ENCODE measurements at places on chromosomes 7 and 10.
A peak's percentile ranks its signal among the peaks of the same experiment; 100 is the strongest.

- DNase-seq, result no peak
Observed at GRCh38 chr7:14228341-14228740, 238.9 kb upstream of the ETV1 start.

DNA sequence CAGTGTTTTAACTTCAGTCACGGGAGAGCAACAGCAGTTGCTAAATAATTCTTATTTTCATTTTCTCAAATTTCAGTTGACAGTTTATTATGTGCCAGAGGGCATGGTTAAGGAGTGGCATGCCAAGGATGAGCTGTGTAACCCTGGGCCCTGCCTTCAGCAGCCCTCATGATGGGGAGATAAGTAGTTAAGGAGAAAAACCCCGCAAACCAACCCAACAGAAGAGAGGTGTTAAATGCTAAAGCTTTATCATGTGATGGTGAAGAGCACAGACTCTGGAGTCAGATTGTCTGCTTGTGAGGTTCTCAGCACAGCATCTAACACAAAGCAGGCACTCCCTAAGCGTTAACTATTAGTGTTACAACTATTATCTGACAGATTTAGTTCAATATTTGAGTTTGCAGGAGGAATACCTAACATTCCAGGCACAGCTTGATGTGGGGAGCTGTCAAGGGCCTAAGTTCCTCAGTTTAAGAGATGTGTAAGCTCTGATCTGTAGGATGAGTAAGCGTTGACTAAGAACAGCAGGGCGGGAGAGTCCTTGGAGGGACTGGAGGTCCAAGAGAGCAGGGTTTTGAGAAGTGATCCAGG lies 29.6 kb downstream of the STAM start:
- no peak for DNase-seq

GRCh38 chr7:35613150-35613549 lies 81.8 kb downstream of the HERPUD2 start:
- DNase-seq, result no peak

DNA sequence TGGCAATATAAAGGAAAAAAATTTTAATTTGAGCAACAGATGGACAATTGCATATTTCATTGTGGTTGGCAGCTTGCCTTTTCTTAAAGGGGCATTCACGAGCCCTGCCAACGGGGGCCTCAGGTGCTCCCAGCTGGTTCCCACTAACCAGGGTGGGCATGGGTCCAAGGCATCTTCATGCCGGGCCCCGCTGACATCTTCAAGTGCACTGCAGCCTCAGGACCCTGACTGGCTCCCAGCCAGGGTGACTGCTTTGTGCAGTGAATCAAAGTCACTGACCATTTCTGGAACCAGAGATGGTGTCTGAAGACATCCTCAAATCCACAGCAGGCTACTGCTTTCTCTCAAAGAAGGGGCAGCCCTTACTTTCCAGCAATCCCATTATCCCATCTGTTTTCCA lies 275.2 kb upstream of the MGMT start:
- DNase-seq, result no peak

DNA sequence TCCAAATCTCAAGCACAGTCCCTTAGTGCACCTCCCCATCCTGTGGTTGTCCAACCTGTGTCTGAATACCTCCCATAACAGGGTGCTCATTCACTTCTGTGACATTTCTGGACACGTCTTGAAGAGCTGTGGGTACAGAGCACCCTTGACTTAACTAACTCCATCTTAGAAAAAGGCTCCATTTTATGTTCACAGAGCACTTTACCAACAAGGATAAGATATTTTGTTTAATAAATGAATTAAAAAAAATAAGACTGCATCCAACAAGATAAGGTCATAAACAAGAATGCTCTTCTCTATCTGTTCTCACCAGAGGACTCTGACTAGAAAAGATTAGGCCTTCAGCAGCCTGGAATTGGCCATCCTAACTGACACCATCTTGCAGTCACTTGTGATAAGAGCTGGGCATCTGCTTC lies 335.2 kb upstream of the ZNF32 start:
- DNase-seq, result no peak

- no peak for DNase-seq
Observed at GRCh38 chr7:128099204-128099671, 68.0 kb upstream of the LRRC4 start.

- DNase-seq, result no peak
Observed at GRCh38 chr7:159023206-159023605, 121.5 kb downstream of the VIPR2 start.

DNA sequence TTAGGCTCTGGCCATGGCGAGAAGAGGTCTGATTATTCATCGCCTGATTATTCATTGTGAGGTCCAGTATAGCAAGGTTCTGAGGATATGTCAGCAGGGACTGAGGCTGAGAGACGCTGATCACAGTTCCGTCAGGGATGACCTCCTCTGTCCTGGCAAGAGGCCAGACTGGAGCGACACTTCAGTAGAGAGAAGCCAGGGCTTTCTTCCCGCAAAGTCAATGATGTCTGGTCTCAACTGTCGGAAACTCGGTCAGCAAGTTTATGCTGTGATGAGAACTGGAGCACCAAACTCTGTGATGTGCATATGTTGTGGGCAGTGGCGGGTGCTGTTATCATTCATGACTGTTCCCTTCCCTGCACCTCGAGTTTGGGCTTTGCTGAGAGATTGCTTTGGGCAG lies 29.0 kb upstream of the GNA12 start:
- DNase-seq, result no peak

DNA sequence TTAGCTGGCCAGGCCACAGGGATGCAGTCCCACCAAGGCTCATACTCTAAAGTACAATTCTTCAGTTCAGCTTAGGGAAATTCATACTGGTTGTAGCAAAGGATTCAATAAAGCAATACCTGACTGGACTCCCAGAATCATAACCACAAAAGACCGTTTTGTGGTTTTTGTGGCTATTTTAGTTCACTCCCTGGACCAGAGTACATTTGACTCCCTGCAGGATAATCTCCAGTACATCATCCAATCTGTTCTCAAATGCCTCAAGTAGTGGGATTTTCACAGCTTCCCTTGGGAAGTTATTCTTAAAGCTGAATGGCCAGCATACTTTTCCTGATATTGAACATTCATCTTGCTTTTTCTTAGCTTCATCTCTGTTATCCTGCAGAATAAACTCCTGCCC lies 29.3 kb upstream of the YAE1 start:
- no peak for DNase-seq

DNA sequence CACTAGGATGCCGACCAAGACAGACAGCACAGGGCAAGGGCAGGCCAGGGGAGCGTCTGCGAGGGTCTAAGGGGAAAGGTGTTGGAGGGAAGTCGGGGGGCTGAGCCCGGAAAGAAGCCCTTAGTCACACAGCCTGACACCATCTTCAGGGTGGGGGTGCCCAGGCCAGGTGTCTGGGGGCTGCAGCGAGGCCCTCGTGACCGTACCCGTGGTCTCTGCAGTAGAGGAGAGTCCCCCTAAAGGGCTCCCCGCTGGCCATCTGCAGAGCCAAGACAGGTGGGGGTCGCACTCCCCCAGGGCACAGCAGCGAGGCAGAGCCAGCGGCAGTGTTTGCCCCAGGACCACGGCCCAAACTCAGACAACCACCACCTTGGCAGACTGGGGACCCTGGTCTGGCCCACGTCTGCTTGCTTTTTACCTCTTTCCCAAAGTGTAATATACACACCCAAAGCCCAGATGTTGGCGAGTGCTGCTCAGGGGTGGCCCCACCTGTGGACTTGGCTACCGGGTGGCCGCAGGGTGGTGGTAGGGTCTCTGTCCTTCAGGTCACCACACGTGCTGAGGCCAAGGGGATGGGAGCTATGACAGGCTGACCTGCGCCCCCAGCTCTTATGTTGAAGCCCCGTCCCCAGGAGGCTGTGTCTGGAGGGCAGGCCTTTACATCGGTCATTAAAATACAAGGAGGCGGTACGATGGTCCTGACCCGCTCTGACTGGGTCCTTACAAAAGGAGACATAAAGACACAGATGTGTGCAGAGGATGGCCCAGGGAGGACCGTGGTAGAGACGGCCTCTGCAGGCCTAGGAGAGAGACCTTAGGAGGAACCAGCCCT lies 107.4 kb downstream of the DNAJB6 start:
- no peak for DNase-seq

DNA sequence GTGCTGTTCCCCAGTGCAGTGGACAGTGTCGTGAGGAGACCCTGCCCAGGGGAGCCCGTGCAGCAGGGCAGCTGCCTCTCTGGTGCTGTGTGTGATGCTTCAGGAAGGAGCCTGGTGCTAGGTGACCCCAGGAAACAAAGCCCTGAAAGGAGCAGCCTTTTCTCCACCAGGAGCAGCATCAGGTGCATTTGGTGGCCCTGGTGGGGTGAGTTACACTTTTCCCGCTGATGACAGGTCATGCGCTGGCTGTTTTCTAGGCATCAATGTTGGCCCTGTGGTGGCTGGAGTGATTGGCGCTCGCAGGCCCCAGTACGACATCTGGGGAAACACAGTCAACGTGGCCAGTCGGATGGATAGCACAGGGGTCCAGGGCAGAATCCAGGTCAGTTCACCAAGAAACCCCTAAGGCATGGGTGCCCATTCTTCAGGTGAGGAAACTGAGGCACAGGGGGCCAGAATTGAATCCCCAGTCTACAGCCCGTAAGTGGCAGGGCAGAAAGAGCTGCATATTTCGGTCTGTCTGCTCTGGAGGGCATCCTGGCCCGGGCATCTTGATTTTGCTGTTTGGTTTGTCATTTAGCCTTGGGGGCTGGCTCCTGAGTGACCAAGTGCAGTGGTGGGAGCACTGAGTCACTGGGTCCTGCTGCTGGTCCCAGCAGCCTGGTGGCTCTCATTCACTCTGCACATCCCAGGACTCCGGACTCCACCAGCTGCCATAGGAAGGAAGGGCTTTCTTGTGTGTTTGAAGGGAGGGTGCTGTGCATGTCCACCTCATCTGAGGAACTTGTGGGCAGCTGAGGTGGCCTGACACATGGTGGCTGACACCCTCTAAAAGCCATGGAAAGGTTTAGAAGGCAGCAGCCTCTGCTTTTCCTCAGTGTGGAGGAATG lies 136.3 kb downstream of the ADCY1 start:
- no peak for DNase-seq

GRCh38 chr10:46299286-46299535 lies 12.4 kb downstream of the ANTXRL start:
- no peak for DNase-seq

DNA sequence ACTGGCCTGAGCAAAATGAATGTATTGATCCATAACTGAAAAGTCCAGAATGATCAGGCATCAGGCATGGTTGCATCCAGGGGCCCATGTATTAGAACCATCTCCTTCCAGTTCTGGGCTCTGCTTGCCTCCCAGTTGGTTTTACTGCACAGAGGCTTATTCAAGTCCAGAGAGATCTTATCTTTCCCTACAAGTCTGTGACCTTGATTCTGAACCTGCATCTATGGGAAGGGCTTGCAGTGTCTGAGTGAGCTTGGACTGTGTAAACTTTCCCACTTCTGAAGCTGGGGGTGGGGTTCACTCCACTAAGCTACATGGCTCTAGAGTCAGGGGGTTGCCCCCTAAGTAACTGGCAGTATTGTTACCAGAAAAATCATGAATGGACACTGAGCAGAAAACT lies 136.2 kb downstream of the TCF7L2 start:
- no peak for DNase-seq

- peak; percentile 57 for DNase-seq
Observed at GRCh38 chr10:113454341-113455061, 98.4 kb upstream of the HABP2 start.

DNA sequence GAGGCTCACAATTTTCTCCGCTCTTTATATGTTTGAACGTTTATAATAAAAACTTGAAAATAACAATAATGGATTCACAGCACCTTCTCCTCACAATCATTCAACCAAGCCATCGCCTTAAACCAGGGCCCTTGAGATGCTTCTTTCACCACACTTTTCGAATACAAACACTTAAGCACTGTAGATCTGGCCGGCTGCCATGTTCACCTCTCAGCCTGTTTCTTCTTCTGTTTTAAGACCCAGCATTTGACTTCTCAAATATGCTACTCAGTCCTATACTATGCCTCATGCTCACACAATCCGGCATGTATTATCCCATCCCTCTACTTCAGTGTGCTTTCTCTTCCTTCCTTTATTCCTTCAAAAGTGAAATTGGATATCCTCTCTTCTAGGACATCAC lies 280.6 kb downstream of the TFEC start:
- DNase-seq, result no peak

DNA sequence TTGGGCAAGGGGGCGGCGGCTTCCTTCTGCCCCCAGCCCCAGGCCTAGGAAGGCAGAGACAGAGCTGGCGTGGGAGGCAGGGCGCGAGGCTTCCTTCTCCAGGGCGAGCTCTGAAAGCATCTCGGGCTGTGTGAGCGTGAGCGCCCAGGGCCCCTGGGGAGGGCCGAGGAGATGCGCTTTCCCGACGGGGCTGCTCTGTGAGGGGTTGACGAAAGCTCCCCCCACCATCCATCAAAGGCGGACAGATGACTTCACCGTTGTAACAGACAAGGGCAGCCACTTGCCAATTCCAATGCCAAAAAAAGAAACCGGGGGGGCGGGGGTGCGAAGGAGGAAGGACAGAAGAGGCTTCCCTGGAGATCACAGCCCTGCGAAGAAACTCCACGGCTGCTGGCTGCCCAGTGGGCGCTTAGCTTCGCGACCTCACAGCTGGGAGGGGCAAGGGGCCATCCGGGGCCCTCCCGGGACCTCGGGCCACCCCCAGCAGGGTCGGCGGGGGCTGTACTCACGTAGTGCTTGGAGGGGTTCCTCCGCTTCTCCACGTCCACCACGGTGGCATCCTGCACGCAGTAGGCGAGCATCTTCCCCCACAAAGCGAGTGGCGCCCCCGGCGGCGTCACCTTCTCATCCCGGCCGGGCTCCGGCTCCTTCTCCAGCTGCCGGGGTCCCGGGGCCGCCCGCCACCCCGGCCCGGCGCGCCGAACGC lies 537 bp downstream of the SH3PXD2A start:
- DNase-seq, result peak; percentile 75

GRCh38 chr7:29989257-29989995 lies at the start of gene SCRN1:
SCRN1 (minus strand) TSS chr7:29989801; CDS start chr7:29969067, 20,734 bp downstream.
- DNase-seq, result peak; percentile 91

DNA sequence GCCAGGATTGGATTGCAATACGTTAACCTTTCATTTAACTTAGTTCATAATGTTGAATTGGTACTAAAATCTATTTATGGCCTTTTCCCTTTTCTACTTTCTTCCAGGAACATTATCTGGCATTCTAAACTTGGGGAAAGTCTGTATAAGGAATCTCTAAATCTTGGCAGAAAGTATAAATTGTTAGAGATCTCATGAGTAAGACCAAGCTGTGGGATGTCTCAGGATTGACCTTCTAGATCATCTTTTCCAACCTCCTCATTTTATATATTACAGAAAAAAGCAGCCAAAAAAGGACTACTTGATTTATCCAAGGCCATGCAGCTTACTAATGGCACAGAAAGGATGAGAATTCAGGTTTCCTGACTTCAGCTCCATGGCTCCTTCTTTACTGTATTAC lies 598.3 kb downstream of the INHBA start:
- DNase-seq, result no peak

- no peak for DNase-seq
Observed at GRCh38 chr7:78900806-78901205, 552.7 kb downstream of the MAGI2 start.

Data from right kidney (tissue), 9 donors.